Fibroblast of the conjunctiva (primary cell): ENCODE measurements at places on chromosomes 6 and 20.

DNA sequence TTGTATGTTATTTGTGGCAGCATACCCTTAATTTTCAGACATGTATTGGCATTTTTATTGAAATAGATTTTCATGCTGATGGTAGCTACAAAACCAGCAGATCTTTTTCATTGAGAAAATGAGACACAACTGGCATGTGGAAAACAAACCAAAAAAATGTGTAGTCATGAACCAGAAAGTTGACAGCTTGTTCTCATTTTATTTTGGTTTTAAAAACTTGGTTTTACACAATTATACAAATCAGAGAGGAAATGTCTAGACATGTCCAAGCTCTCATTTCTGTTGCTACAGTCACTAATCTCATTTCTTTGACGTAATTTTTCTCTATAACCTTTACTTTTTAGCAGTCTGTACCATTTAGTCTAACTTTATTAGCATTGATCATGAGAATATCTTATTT is 85.4 kb downstream of the GRIK2 start:
- DNase-seq = no peak

GRCh38 chr6:106197441-106197840 is 111.3 kb downstream of the PRDM1 start:
- no peak for DNase-seq

DNA sequence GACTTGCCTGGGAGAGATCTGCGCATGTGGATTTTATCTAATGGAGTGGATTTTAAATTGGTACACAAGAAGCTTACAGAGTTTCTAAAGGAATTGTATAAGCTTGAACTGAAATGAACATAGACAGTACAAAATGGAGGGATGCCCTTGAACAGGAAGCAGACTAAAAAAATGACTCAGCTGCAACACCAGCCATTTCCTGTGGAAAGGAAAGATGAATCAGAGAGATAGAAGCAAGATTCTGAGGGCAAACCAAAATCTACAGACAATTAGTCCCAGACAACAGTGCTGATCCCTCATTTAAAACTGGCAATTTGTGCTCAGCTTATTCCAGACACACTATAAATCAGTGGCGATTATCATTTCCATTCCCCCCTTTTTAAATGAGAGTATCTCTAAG is 114.6 kb upstream of the TCF21 start:
- no peak for DNase-seq

DNA sequence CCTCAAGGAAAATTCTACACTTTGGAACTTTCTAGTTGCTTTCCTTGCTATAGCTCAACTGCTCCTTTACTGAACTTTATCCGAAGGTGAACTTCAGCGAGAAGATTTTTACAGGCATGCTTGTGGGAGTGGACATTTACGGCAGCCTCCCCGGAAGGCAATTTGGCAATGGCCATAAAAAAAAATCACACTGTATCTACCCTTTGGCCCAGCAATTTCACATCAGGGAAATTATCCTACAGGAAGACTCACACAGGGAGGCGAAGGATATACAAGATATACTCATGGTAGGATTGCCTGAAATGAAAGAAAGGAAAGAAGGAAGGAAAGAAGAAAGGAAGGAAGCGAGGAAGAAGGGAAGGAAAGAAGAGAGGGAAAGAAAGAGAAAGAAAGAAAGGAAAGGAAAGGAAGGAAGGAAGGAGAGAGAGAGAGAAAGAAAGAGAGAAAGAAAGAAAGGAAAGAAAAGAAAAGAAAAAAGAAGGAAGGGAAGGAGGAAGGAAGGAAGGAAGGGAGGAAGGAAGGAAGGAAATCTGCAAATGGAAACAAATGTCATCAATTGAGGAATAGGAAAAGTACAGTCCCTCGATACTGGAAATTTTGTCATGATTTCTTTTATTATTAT is 25.7 kb downstream of the OVOL2 start:
- DNase-seq = no peak

DNA sequence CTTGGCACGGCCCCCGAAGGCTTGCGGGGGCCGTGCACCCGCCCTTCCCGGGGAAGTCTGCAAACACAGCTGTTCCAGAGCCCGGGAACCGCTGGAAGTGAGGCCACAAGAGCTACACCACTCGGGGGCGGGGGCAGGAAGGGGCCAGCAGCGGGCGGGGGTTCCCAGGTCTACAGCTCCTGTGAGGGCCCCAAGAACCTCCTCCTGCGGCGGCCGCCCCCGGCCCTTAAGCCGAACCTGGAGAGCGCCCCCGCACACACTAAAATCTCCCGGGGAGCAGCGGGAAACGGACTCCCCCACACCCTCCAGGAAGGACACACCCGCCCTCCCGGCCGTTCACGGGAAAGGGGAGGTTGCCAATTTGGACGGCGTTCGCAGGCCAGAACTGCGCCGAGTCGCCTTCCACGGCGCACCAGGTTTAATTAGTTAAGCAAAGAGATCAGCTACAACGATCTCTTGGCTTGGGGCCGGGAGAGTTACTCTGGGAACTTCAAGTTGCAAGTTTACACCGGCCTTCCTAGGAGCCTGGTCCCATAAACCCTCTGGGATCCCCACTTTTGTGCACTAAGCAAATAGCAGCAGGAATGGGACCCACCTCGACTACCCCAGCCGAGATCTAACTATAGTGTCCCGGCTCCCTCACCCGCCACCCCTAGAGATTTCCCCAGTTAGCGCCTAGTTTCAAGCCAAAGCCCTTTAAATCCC is 1.7 kb downstream of the JAG1 start:
- DNase-seq = no peak

DNA sequence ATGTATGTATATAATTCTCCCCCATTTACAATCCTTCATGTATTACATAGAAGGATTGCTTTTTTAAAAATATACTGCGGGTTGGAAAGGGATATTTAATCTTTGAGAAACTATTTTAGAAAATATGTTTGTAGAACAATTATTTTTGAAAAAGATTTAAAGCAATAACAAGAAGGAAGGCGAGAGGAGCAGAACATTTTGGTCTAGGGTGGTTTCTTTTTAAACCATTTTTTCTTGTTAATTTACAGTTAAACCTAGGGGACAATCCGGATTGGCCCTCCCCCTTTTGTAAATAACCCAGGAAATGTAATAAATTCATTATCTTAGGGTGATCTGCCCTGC is 3.6 kb downstream of the FOXC1 start:
- DNase-seq = no peak

- no peak for DNase-seq
These were observed 172.5 kb downstream of the HTR1B start for GRCh38 chr6:77290798-77291197.

GRCh38 chr6:136860043-136860442 is 37.7 kb downstream of the PEX7 start:
- DNase-seq = no peak

DNA sequence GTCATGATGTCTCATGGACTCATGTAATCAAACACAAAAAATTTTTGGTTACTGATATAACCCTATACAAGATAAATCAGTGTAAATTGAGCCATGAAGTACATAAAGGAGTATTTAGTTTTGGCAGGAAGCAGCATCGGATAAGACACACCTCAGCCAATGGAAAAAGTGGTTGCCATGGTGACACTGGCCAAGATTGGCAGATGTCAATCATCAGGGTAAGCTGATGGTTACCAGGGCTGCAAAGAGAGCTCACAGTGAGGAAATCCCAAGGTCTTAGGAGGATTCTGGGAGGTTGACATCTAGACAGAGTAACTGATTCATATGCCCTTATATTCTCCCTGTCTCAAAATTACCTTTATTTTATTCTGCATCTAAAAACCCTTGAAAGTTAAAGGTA is 203.8 kb upstream of the PCSK2 start:
- no peak for DNase-seq

GRCh38 chr6:137851669-137852068 is 15.4 kb upstream of the TNFAIP3 start:
- no peak for DNase-seq

GRCh38 chr20:48706116-48706656 is 121.6 kb downstream of the PREX1 start:
- DNase-seq = peak; percentile 44

DNA sequence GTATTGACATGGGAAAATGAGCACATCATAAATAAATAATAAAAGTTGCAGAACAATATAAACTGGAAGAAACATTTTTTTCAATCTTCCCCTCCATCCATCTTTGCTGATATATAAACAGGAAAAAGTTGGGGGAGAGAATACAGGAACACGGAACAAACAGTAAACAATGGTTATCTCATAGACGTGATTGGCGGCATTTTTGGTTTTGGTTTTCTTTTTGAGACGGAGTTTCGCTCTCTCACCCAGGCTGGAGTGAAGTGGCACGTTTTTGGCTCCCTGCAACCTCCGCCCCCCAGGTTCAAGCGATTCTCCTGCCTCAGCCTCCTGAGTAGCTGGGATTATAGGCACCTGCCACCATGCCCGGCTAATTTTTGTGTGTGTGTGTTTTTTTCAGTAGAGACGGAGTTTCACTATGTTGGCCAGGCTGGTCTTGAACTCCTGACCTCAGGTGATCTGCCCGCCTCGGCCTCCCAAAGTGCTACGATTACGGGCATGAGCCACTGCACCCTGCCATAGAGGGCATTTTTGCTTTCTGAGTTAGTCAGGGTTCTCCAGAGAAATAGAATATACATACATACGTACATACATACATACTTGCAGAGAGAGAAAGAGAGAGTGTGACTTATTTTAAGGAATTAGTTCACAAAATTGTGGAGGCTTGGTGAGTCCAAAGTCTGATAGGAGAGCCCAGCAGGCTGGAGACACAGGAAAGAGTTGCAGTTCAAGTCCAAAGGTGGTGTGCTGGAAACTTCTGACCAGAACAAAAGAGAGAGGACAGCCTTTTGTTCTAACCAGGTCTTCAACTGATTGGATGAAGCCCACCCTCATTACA is 22.6 kb downstream of the GNL1 start:
- DNase-seq = no peak

GRCh38 chr20:44692932-44693480 is 22.2 kb upstream of the CCN5 start:
- DNase-seq = peak; percentile 93

GRCh38 chr20:44532981-44533331 is 11.1 kb upstream of the SERINC3 start:
- no peak for DNase-seq

DNA sequence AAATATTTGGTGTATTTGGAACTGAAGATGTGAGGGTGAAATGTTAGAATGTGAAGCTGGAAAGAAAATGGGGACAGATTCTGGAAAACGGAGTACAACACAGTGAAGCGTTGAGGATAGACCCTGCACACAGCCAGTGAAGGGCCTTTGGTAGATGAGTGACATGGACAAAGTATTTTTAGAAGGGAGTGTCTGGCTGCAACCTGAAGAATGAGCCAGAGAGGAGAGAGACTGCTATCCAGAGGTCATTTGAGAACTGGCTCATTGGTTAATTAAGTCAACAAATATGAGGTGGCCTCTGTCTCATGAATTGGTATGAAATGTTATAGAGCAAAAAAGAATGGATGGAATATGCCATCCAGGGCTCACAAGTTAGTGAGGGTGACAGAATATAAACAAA is 310.5 kb downstream of the PACRG start:
- DNase-seq = no peak

GRCh38 chr20:23570178-23570760 is 2.0 kb upstream of the CST9L start:
- DNase-seq = no peak

DNA sequence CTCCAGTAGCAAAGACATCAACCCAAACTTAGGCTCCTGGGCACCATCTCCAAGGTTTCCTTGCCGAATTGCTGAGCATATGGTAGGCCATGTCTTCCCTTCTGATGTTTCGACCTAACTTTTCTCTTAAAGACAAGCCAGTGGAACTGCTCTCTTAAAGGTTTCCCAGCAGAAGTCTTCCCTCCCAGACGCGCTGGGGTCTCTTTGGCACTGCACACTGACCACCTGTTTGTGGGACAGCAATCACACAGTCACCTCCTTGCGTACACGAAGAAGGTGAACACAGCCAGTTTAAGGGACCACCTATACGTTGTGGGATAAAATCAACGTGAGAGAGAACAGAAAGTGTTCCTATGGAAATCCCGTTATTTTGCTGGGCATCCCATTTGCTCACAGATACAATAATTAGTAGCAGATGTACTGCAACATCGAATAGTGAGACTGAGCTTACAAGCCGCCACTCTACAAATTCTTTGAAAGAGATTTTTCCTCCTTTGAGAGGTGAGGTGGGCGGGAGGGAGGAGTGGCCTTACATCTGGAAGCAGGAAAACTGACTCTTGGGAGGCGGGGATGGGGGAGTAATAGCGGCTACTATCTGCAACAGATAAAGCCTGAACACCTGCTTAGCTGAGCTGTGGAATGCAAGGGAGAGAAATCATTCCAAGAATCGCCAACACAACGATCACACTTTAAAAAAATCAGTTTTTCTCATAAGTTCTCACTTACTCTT is 9.9 kb downstream of the GRIK2 start:
- DNase-seq = no peak

DNA sequence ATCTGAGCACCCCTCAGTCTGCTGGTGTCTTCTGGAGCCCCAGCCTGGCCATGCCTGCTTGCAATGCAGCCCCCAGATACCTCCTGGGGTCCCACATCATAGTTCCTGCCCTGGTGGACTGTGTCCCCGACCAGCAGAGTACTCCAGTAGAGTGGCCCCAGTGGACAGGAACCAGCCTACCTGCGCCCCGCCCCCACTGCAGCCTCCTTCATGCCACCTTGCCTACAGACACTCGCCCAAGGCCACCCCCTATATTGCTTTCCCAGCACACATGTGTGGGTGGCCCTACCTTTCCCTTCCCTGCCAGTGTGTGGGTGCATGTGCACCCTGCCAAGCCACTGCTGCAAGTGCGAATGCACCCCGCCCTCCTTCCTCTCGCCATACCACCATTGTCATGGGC is 204.0 kb downstream of the EDN1 start:
- no peak for DNase-seq

DNA sequence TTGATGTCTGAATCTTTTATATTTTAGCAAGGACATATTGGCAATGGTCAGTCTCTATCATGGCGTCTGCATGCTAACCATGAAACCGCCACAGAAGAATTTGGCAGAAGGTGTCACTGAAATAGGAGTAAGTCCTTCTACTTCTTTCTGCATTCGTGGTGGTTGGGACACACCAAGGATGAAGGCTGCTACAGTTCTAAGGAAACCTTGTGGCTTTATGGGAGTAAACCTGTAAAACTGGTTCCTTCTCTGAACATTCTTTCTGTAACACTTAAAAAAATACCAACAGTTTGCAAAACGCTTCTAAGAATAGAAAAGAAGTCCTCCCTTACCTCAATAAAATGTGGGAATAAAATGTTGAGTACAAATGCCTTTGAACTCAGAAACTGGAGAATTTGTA is 195.3 kb downstream of the SLC24A3 start:
- DNase-seq = no peak
